ENCODE measurements at places on chromosomes 6 and 20.

DNA sequence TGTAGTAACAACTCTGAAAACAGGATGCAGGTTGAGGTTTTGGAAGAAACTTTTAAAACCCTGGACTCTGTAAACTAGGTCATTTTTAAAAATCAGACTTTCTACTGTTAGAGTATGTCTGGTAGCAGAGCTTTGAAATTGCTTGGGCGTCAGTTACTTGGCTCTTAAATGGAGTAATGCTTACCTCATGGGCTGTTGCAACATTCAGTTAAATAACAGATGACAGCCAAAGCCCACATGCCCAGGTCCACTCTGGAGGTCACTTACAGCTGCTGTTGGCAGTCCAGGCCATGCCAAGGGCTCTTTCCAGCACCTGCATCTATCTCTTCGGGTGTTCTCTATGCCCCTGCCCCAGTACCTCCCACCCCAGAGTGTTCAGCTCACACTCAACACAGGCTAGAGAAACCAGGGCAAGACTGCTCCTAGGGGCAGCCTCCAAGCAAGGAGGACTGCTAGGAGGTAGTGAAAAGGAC is 96.4 kb downstream of the BANF2 start:
- DNase-seq, result no peak

DNA sequence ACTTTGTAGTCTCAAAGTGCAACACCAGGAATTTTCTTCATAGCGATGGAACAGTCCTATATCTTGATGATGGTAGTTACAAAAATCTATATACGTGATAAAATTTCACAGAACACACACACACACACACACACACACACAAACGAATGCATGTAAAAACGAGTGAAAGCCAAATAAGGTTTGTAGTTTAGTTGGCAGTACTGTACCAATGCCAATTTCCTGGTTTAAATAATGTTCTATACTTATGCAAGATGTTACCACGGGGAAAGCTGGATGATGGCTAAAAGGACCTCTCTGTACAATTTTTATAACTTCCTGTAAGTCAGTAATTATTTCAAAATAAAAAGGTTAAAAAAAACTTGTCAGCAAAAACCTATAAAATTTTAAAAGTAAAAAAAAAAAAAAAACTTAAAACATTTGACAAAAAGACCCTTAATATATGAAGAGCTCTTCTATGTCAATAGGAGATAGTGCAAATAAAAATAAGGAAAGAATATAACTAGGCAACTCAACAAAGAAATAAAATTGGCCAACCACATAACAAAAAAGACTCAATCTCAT is 37.6 kb downstream of the PDSS2 start:
- no peak for DNase-seq

DNA sequence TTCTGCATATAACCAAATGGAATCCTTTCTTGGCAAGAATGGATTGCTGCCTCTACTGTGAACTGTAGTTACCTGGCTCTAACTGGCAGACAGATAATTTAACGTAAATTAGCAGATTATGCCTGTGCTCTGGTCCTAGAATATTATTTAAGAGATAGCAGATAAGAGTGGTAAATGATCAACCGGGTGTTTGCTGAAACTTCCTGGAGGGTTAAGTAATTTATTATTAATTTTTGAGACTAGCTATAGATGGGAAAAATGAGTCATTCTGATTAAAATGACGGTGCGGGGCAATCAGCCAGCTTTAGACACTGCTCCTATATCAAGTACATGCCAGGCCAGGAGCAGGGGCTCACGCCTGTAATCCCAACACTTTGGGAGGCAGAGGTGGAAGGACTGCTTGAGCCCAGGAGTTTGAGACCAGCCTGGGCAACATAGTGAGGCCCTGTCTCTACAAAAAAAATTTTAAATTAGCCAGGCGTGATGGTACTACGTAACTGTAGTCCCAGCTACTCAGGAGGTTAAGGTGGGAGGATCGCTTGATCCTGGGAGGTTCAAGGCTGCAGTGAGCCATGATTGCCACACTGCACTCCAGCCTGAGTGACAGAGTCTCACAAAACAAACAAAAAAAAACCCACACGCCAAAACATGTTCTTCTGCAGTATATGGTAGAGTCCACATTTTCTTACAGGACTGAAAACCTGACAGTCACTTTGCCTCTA is 22.6 kb downstream of the B4GALT5 start:
- DNase-seq, result peak; percentile 26

- DNase-seq, result peak; percentile 0
Measured at GRCh38 chr20:54995553-54995952, 520.2 kb downstream of the DOK5 start.

- DNase-seq, result no peak
Measured at GRCh38 chr20:4056880-4057279, 41.5 kb upstream of the RNF24 start.

- DNase-seq, result no peak
Measured at GRCh38 chr6:154481521-154482013, 28.9 kb downstream of the CNKSR3 start.

- peak; percentile 4 for DNase-seq
Measured at GRCh38 chr6:75852721-75853120, 103.7 kb downstream of the MYO6 start.

DNA sequence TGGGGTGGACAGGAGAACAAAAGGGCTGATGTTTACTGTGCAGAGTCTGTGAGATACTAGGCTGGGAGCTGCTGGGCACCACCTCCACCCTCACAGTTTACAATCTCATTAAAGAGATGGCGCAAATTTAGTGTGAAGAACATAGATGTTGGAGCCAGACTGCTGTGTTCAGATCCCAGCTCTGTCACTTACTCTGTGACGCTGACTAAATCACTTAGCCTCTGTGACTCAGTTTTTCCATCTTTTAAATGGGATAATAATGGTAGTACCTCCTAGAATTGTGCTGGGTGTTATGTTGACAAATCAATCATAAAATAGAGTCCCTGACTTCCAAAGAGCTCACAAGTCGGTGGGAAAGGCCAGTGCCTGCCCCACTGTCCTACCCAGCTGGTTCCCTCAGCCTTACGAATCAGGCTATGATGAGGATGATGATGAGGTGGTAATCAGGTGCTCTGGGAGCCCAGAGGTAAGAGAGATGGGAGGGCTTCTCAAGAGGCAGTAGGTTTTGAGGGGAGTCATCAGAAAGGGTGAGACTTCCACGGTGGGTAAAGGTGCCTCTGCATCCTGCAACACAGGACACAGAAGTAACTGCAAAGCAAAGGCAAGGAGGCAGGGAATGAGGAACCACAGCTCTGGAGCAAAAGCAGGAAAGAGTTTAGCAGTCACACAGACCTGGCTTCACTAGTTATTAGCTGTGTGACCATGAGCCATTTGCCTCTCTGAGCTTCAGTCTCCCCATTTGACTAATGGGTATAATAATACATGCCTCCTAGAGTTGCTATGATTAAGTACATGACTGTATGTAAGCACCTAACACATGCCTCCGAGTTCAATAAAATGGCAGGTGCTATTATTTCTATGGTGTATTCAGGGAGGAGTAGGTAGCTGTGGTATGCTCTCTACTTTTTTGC is 8.9 kb downstream of the FYN start:
- DNase-seq, result no peak

DNA sequence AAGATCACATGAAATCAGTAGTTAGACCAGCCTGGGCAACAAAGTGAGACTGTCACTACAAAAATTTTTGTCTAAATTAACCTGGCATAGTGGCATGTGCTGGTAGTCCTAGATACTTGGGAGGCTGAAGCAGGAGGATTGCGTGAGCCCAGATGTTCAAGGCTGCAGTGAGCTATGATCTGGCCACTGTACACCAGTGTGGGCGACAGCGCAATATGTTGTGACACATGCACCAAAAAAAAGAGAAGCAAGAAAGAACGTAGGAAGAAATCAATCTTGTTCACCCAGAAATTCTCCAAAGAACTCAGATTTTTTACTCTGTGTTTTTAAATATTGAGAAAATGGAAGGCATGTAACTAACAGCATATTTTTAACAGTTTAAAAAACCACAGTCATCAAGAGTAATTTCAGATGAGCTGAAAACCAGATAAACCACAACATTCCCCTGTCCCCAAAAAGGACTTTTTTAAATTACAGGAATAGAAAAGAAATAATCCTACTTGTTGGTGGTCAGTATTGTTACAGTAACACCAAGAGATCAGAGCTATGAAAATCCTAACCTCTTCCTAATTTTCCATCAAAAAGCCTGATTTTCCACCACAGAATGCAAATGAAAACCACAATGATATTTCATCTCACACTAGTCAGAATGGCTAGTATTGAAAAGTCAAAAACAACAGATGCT is 240.2 kb downstream of the KHDC1L start:
- peak; percentile 12 for DNase-seq

- DNase-seq, result no peak
Measured at GRCh38 chr6:148223424-148223842, 119.2 kb upstream of the SASH1 start.

GRCh38 chr20:35954907-35955251 is 577 bp upstream of the SCAND1 start:
- DNase-seq, result peak; percentile 71

- DNase-seq, result peak; percentile 62
Measured at GRCh38 chr6:20211941-20212391, 303 bp downstream of the MBOAT1 start.

GRCh38 chr6:29552512-29553051 is 7.0 kb downstream of the UBD start:
- DNase-seq, result peak; percentile 92

DNA sequence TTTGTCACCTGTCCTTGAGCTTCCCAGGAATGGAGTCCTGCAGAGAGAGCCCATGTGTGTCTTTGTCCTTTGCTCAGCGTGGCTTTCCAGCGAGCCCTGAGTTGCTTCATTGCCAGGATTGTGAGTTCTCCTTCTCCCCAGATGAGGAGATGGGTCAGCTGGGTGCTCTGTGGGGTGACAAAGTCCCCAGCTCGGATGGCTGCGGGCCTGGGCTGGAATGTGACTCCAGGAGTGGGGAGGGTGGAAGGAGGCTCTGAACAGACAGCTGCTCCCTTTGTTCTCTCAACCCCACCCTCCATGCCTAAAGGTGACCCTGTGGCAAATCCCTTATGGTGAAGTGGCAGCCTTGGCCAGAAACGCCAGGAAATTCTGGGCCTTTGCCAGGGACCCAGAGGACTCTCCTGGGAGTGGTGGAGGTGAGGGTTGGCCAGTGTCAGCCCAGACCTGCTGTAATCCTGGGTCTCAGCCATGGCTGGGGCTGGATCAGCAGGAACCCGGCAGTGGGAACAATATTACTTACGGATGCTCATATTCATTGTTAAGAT is 44.4 kb upstream of the CST5 start:
- DNase-seq, result no peak

GRCh38 chr20:63134201-63134612 is 81.7 kb downstream of the YTHDF1 start:
- DNase-seq, result peak; percentile 11

DNA sequence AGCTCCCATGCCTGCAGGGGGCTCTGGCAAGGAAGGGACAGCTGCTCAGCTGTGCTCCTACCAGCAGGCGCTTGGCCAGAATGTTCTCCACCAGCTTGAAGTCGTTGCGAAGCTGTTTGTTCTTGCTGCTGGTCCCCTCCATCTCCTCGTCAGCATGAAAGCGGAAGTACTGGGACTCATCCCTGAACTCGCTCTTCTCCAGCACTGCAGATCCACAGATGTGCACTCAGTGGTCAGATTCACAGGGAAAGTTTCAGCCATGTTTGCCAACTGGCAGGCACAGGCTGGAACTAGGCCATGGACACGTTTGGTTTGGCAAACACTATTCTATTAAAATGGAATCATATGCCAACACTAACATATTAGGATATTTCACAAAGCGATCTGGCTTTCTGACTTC is 167.9 kb downstream of the PREX1 start:
- no peak for DNase-seq

DNA sequence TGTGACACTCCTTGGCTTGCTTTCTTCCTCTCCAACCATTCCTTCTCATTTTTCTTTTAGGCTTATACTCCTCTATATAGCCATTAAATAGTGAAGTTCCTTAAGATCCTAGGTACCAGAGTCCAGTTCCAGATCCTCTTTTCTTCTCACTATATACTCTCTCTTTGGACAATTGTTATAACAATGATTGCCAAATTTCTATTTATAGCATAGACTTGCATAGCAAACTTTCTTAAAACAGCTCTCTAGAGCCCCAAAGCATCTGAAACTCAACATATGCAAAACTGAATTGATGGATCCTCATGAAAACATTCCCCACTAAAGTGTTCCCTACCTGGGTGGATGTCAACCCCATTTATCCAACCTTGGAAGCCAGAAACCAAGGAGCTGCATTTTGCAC is 13.4 kb downstream of the PHIP start:
- no peak for DNase-seq

GRCh38 chr6:144681334-144681733 is 396.2 kb downstream of the UTRN start:
- DNase-seq, result peak; percentile 21

DNA sequence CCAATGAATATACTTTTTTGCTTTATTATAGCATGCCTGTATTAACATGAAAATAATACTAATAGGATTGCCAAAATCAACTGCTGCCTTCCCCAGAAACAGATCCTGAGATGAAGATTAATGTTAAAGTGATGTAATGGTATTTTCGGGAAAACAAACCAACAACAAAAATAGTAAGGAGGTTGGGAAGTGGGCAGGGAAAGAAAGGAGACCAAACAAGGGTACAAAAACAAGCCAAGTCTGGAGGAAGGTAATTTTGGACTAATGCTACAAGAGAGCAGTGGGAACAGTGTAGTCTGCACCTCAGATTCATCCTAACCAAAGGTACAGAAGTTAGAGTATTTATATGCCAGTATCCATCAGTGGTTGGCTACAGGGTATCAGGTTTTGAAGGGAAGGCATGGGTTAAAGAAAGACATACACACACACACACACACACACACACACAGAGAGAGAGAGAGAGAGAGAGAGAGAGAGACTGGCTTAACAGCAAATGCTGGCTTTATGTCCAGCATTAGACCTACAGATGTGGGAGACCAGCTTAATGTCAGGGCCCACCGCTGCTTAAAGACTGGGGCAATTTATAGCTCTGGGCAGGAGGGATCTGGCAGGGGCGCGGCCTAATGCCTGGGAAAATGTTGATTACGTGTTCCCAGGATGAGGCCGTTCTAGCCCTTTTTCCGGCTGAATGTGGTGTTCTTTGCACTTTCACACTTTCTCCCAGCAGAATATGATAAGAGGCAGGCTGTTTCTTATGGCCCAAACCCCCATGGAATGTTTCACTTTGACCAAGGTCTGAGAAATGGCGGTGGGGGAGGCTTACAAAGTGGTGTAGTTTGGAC is 3.8 kb upstream of the SLC17A1 start:
- DNase-seq, result no peak

DNA sequence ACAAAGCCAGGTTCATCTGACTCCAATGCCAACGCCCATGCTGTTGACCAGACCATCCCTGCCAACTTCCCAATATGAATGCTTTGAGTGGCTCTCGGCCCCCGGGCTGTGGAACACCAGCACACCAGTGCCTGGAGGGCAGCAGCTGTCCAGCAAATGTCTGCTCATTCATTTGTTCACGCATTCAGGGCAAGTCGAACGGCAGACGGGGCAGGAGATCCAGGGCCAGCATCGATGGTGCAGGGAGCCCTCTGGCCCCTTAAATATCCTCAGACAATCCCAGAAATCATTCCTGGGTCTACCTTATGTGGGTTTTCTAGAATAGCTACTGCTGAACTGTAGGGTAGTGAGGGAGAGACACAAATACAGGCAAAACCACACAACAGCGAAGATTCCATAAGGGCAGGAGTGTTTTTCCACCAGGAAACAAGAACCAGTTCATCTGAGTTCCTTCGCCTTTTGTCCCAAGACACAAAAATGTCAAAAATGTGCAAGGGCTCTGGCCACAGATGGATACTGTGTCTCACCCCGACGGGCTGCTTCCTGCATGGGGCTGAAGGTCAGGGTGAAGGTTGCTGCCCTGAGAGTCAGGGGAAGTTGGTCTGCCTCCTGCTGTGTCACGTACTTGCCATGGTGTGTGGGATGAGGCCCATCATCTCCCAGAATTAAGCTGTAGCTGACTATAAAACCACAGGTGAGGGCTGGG is 15.5 kb downstream of the RIPOR3 start:
- no peak for DNase-seq

Data from hematopoietic multipotent progenitor cell treated with erythropoietin and hydrocortisone succinate and interleukin-3 and kit ligand, for 4 days (in vitro differentiated cells).